A172 (cell line): ENCODE measurements at places on chromosomes 7 and 10. TPM values are rescaled to one million over a fixed set of nuclear protein-coding genes. Genes with fewer than 3 reads are reported as not detected.

Gene LRRTM3
- not detected in 2 replicates for total RNA-seq

Gene ERV3-1
- total RNA-seq, result 12.0 and 13.0 TPM in 2 replicates

Gene CYP26C1
- total RNA-seq, result 0.02 TPM in 1 of 2 replicates, not detected in the other

Gene PNLIPRP3
- 0.22 TPM in 1 of 2 replicates, not detected in the other for total RNA-seq

Gene CNTNAP2
- 0.07 TPM in 1 of 2 replicates, not detected in the other for total RNA-seq

Gene LRRC4
- total RNA-seq, result 0.34 and 0.50 TPM in 2 replicates

Gene AOAH
- total RNA-seq, result 0.53 and 0.64 TPM in 2 replicates
